Effector memory CD8-positive, alpha-beta T cell (primary cell): ENCODE measurements at places on chromosomes 2 and 18.

- DNase-seq, result no peak
Measured at GRCh38 chr2:237231593-237231992, 145.9 kb downstream of the COPS8 start.

DNA sequence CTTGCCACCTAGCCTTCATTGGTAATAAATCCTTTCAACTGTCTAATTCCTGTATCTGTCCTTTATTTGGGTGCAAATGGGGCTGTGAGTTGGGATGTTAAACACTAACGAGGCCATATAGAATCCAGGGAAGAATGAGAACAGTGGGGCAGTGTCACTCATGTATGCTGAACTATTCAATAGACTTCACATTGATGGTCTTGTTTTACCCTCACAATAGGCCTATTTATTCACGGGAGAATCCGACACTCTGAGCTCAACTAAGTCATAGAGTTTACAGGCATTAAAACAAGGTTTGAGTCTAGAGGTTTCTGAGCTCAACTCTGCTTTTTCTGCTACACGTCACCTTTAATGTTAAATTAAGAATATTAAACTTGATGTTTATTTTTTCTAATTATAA is 421.6 kb downstream of the SOX11 start:
- DNase-seq, result no peak

DNA sequence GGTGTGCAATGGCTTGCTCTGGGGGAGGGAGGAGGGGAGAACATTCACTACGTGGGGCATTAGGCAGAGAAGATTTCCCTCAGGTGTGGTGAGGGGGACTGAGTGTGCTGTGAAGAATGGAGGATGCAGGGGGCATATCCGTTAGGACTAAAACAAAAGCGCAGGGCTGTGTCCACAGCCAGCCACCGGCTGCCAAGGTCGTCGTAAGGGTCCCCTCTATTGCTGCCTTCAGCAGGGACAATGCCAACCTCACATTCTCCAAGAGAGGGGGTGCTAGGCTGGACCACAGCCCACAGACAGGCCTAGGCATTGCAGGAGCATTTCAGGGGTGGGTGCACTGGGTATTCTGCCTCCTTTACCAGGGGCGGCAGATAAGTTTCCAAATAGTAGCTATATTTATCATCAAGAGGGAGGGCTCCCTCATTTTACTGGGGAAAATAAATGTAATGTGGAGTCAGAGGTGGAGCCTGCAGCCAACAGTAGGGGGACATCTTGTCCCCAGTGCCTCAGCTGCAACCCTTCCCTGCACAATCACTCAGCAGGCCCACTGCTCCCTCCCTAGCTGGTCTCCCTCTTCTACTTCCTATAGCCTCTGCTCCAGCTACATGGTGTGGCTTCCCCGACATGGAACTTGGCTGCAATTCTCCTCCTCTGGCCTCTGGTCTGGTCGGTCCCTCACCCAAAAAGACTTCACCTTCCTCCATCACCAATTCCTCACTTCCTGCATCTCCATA is 74.9 kb upstream of the OTOF start:
- DNase-seq, result no peak

GRCh38 chr2:211930331-211930730 is 608.3 kb downstream of the ERBB4 start:
- DNase-seq, result no peak

GRCh38 chr18:57004366-57005121 is 142.3 kb upstream of the BOD1L2 start:
- DNase-seq, result no peak

GRCh38 chr18:56076723-56077122 is 488.7 kb upstream of the TCF4 start:
- DNase-seq, result no peak

- no peak for DNase-seq
Measured at GRCh38 chr18:10497206-10497749, 28.5 kb upstream of the NAPG start.

DNA sequence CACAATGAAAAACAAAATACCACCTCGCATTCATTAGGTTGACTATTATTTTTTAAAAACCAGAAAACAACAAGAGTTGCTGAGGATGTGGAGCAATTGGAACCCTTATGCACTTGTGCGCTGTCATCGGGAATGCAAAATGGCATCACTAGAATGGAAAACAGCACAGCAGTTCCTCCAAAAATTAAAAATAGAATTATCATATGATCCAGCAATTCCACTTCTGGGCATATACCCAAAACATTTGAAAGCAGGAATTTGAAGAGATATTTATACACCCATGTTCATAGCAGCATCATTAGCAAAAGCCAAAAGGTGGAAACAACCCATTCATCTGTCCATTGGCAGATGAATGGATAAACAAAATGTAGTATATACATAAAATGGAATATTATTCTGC is 11.9 kb upstream of the NMUR1 start:
- no peak for DNase-seq

- no peak for DNase-seq
Measured at GRCh38 chr2:135257383-135258090, 205.4 kb downstream of the RAB3GAP1 start.
